Stomach (tissue), 19 donors: ENCODE measurements at places on chromosomes 2 and 18. TPM values are rescaled to one million over a fixed set of nuclear protein-coding genes. Genes with fewer than 3 reads are reported as not detected.

DNA sequence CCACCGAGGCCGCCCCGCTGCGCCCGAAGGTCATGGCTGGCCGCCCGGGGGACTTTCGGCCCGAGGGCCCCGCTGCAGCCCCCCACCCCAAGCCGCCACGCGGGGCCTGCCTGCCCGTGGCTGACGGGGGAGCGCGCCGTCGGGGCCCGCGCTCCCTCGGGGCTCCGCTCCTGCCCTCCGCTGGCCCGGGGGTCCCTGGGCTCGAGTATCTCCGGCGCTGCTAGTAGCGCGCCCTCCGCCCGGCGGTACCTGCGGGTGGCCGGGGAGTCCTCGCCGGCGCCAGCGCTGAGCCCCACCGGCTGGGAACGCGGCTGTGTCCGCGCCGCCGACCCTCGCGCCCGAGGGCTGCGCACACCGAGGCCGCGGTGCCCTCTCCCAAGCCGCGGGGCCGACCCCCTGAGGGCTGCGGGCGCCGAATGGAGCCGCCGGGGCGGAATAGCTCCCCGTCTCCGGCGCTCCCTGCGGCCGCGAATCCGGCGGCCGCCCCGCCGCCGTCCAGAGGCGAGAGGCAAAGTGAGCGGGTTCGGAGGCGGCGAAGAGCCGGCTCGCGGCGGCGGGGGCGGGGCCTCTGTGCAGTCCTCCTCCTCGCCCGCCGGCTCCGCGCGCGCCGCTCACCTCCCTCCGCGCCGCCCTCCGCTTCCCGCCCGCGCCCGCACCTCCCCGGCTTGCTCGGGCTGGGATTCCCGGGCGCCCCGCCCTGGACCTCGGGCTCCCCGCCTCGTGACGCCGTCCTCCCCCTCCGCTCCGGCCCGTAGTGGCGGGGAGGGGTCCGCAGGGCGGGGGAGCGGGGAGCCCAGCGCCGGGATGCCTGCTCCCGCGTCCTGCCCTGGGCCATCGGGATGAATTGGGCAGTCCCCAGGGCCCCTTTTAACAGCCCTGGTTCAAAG lies at the start of gene KCNG3:
KCNG3 (minus strand) TSS at position 515 of the 887 bp plus-strand sequence; CDS start at position 34, 481 bp downstream.
- peak; percentile 63 for DNase-seq

The RAD51AP2 gene
- 0.55 TPM for total RNA-seq

GRCh38 chr18:31591628-31592027 lies at the start of gene TTR:
Gene TTR (plus strand): TSS chr18:31591877. CDS start chr18:31591903, 26 bp downstream.
- DNase-seq = peak; percentile 28

DNA sequence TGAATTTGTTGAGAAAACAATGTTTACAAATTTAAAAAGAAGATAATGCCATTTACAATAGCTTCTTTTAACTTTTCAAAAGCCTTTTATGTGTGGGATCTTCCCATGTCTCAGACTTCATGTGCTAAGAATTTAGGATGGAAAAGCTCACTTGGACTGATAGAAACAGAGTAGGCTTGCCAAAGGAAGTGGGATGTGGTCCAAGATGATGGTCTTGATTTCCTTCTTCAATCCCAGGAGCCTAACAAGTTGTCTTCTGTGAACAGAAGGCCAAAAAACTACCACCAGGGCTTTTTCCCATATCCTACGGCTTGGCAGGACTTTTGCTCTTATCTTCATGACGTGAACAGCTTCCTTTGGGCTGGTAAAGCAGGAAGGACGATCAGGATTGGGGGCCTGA lies 9.5 kb downstream of the CXCR4 start:
- DNase-seq = peak; percentile 73

- no peak for DNase-seq
Measured at GRCh38 chr2:32002406-32002805, 8.4 kb downstream of the MEMO1 start.

DNA sequence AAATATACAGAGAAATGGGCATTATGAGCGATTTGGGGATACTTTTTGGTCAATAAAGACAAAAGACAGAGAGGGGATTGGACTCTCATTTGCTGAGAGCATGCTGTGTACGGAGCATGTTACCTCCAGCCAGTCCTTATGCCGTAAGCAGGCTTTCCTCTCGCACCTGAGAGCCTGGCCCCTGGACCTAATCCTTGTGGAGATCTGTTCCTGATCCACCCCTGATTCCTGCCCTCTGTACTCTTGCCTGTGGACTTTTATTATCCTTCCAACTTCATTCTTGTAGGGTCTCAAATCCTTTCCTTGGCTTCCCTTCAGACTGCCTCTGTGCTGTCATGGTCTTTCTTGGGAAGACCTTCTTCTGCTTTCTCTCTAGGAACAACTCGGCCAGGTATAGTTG lies 803.1 kb upstream of the RAB6C start:
- no peak for DNase-seq

The GPN1 gene
- total RNA-seq = 10.1 TPM

The CRIM1 gene
- total RNA-seq = 46.5 TPM

DNA sequence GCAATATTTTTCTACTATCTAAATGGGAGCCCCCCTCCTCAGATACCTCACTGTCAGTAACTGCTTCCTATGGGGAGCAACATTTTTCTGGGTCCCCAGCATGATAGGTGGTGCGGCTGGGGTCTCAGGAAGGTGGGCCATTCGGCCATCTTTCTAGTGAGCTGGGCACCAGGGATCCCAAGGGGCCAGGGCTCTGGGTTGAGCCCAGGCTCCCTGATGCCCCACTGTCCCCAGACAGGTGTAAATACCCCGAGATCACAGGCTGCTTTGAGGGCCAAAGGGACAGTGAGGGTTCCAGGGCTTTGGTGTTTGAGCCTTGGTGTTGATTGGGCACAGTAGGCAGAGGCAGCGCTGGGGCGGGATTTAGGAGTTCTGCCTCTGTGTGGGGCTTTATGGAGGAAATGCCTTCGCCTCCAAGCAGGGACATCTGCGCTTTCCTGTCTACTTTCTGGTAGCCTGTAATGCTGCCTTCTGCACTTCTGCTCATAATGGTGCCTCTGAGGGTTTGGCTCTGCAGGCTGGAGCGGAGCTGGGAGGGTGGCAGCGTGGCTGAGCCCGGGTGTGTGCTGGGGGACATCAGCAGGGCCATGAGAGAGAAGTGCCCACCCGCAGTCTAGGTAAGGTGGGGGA lies 5.3 kb downstream of the ITM2C start:
- DNase-seq = peak; percentile 18

GRCh38 chr2:138515092-138515491 lies 13.5 kb downstream of the SPOPL start:
- no peak for DNase-seq

- DNase-seq = no peak
Measured at GRCh38 chr2:127504552-127505430, 21.5 kb downstream of the IWS1 start.

- no peak for DNase-seq
Measured at GRCh38 chr2:218805627-218806026, 23.7 kb downstream of the CYP27A1 start.
